ENCODE measurements at places on chromosomes 11 and 22. TPM values are rescaled to one million over a fixed set of nuclear protein-coding genes. Genes with fewer than 3 reads are reported as not detected.

- peaks cover 20% of the 10 kb centered on the region for H3K4me1 ChIP-seq
- H3K27ac ChIP-seq: no peak overlapping the region
- no peak for DNase-seq
- no peaks in the 10 kb centered on the region for H3K36me3 ChIP-seq
- H3K4me3 ChIP-seq: no peak overlapping the region
- H3K27me3 ChIP-seq: no peaks in the 10 kb centered on the region
Observed at GRCh38 chr11:16902781-16903378, 111.3 kb downstream of the PLEKHA7 start.

DNA sequence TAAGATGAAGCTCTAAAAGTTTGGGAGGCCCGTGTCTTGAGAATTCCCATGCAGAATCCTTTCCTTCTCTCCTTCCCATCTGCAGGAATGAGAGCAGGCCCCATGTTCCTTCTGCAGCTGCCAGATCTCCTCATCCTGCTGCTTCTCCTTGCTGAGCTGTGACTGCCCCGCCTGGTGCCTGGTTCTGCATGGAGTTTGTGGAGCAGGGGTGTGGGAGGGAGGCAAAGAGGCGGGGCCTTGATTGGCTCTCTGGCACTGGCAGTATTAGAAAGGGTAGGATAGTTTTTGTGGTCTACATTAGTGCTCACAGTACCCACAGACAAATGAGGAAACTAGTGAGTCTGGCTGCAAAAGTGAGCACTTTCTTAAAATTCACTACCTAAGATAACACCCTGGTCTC is 91.1 kb upstream of the CLPB start:
- H3K27me3 ChIP-seq: no peaks in the 10 kb centered on the region
- no peak overlapping the region for H3K4me3 ChIP-seq
- H3K36me3 ChIP-seq: no peaks in the 10 kb centered on the region
- H3K4me1 ChIP-seq: no peaks in the 10 kb centered on the region
- no peak overlapping the region for H3K27ac ChIP-seq

ZDHHC5 gene
- total RNA-seq: 46.9 TPM

VEGFB gene
- total RNA-seq: 297 TPM

DNA sequence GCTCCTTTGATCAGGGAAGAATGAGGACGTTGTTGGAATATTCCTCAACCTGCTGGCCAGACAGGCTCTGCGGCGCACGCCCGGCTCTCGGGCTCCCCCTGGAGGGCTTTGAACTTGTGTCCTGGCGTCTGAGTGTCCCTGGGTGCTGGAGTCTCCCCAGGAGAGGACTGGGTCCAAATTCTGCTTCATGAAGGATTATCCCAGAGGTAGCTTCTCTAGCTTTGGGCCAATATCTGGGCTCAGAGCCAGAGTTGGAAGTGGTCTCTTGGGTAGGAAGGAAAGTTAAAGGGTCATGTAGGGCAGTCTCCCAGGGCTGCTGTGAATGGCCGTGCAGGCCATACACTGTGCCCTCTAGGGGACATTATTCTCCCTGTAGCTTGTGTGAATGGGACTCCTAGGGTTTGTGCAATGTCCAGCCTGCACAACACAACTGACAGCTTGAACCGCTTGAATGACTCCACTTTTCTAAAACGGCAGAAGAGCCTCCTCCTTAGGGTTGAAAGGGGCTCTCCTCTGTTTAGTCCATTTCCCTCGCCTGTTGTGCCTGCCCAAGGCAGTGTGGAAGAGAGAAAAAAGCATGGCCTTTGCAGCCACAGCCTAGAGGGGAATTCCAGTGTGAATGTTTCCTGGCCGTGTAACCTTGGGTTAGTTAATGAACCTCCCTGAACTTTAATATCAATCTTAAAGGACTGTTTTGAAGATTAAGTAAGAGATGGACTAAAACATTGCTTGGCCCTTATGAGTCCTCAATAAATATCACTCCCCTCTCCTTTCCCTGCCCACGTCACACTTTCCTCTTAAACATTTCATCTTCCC is 111.2 kb upstream of the THY1 start:
- no peaks in the 10 kb centered on the region for H3K36me3 ChIP-seq
- peak; percentile 74 for DNase-seq
- no peaks in the 10 kb centered on the region for H3K4me1 ChIP-seq
- no peak overlapping the region for H3K4me3 ChIP-seq

HPX gene
- not detected for total RNA-seq

PRODH gene
- 9.1 TPM for total RNA-seq

DNA sequence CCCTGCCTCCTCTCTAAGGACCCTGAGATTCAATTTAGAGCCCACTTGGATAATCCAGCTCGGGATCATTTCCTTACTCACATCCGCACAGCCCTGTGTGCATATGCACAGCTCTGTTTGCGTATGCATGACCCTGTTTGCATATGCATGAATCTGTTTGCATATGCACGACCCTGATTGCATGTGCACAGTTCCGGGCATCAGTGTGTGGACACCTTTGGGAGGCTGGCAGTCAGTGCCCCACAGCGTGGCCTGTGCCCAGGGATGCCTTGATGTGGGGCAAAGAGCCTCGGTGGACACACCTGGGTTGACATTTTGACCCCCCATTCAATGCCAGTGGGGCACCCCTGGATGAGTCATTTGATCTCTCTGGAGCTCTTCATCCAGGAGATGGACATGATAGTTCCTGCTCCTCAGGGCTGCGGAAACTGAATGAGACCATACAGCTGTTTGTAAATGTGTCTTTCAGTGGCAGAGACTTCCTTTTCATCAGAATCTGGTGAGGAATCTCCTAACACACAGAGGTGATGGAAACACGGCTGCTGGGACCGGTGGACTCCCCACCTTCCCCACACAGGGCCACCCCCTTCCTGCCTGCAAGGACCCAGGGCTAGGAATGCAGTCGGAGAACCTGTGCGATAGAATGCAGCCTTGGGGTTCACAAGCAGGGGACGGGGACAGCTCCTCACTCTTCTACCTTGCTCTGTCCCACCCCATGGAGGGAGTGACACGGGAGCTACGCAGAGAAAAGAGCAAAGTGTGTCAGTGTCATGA is 41.2 kb downstream of the MYEOV start:
- H3K36me3 ChIP-seq: no peaks in the 10 kb centered on the region
- H3K27ac ChIP-seq: no peak overlapping the region
- no peak for DNase-seq
- H3K27me3 ChIP-seq: no peaks in the 10 kb centered on the region
- H3K4me3 ChIP-seq: no peak overlapping the region

GRCh38 chr11:111531687-111532364 is 8.7 kb upstream of the LAYN start:
- H3K27ac ChIP-seq: no peak overlapping the region
- H3K36me3 ChIP-seq: no peaks in the 10 kb centered on the region
- no peak overlapping the region for H3K4me3 ChIP-seq
- H3K27me3 ChIP-seq: peaks cover 6% of the 10 kb centered on the region

GPR83 gene
- total RNA-seq: not detected

KDELR3 gene
- total RNA-seq: 10.7 TPM

GSTT2B gene
- 15.5 TPM for total RNA-seq

SPI1 gene
- 2.8 TPM for total RNA-seq

- H3K27ac ChIP-seq: no peak overlapping the region
- H3K27me3 ChIP-seq: no peaks in the 10 kb centered on the region
- no peak for DNase-seq
Observed at GRCh38 chr22:24419475-24419850, 7.9 kb upstream of the ADORA2A start.

- H3K4me1 ChIP-seq: peaks cover 61% of the 10 kb centered on the region
- H3K27ac ChIP-seq: peak overlapping the region; percentile 44
- H3K27me3 ChIP-seq: no peaks in the 10 kb centered on the region
- no peak for DNase-seq
Observed at GRCh38 chr11:82996966-82997606, 74.6 kb downstream of the RAB30 start.

APOBEC3C gene
- 11.7 TPM for total RNA-seq

WT1 gene
- total RNA-seq: 4.7 TPM

GRCh38 chr11:108662700-108663099 is 2.2 kb upstream of the DDX10 start:
- H3K4me1 ChIP-seq: peaks cover 24% of the 10 kb centered on the region
- H3K27me3 ChIP-seq: no peaks in the 10 kb centered on the region
- DNase-seq: no peak

GRCh38 chr11:93024369-93024768 is 54.9 kb downstream of the MTNR1B start:
- no peak for DNase-seq
- no peak overlapping the region for H3K27ac ChIP-seq
- H3K4me1 ChIP-seq: no peaks in the 10 kb centered on the region
- no peaks in the 10 kb centered on the region for H3K27me3 ChIP-seq
- no peaks in the 10 kb centered on the region for H3K36me3 ChIP-seq

DNA sequence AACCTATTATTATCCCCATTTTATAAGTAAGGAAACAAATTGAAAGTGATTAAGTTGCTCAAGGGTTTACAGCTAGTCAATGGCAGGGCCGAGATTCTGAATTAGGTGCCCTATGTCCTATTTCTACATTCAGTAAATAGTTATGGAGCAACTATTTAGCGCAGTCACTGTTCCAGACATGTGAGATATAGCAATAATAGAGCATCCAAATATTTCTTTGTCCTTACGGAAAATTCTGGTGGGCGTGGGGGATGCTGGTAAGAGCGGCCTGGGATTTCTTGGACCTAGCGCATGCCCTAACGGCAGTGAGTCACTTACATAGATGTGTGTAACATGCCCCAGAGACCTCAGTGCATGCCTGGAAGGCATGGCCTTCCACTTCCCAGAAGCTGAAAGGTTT is 4.4 kb downstream of the DTX4 start:
- no peaks in the 10 kb centered on the region for H3K36me3 ChIP-seq
- no peak for DNase-seq
- H3K4me1 ChIP-seq: no peaks in the 10 kb centered on the region
- no peak overlapping the region for H3K27ac ChIP-seq
- no peak overlapping the region for H3K4me3 ChIP-seq
- no peaks in the 10 kb centered on the region for H3K27me3 ChIP-seq

DNA sequence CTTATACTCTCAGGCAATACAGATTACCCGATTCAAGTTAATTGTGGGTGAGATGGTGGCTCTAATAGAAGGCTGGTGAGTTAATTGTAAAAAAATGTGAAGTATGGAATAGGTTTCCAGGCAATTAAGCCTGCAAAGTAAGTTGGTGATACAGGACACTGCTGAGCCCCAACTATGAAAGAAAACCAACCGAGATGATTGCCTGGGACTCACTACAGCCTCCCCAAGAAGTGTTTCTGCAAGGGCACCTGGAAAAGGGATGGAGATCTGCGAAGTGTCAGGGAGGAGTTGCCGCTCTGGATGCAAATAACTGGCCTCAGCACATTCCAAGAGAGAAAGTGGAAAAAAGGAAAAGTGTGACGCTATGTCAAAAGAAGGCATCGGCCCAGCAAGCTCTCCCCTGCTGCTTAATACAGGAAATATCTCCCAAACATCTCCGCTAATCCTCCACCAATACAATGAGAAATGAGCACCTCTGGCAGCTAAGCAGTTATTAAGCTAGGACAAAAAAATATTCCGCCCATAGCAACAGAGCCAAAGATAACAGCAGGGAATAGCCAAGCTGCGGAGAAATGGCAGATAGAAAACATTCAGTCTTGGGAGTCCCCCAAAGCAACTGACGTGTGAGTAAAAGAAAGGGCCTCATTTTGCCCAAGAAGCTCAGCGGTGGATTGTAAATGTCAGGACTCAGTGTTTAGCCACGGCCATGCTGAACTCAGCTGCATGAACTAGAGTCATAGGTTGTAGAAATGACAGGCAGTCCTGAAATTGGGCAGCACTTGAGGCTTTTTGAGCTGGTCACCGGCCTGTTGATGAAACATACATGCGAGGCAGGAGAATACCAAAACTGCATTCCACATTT is 133.7 kb downstream of the SNX19 start:
- H3K27me3 ChIP-seq: no peaks in the 10 kb centered on the region
- H3K27ac ChIP-seq: peak overlapping the region; percentile 49
- H3K36me3 ChIP-seq: no peaks in the 10 kb centered on the region
- H3K4me3 ChIP-seq: no peak overlapping the region
- DNase-seq: no peak

SHISAL1 gene
- total RNA-seq: 0.85 TPM

OR2AG1 gene
- total RNA-seq: not detected

GRCh38 chr22:27635435-27635834 is 166.1 kb downstream of the MN1 start:
- no peak overlapping the region for H3K27ac ChIP-seq
- H3K4me1 ChIP-seq: peaks cover 39% of the 10 kb centered on the region
- H3K4me3 ChIP-seq: no peak overlapping the region
- no peaks in the 10 kb centered on the region for H3K27me3 ChIP-seq
- no peak for DNase-seq
- H3K36me3 ChIP-seq: no peaks in the 10 kb centered on the region

- no peaks in the 10 kb centered on the region for H3K27me3 ChIP-seq
- peaks cover 81% of the 10 kb centered on the region for H3K36me3 ChIP-seq
- H3K27ac ChIP-seq: no peak overlapping the region
- no peaks in the 10 kb centered on the region for H3K4me1 ChIP-seq
- no peak for DNase-seq
- no peak overlapping the region for H3K4me3 ChIP-seq
Observed at GRCh38 chr11:11948242-11948947, 60.0 kb downstream of the DKK3 start.

GRCh38 chr11:31780078-31780477 is 31.0 kb downstream of the PAX6 start:
- H3K27me3 ChIP-seq: no peaks in the 10 kb centered on the region
- no peak for DNase-seq
- no peak overlapping the region for H3K4me3 ChIP-seq
- H3K27ac ChIP-seq: no peak overlapping the region

PCNX3 gene
- 12.8 TPM for total RNA-seq

GRCh38 chr11:75246006-75246670 is 5.6 kb downstream of the TPBGL start:
- no peak overlapping the region for H3K4me3 ChIP-seq
- no peak overlapping the region for H3K27ac ChIP-seq
- H3K4me1 ChIP-seq: peaks cover 3% of the 10 kb centered on the region
- H3K36me3 ChIP-seq: no peaks in the 10 kb centered on the region
- no peak for DNase-seq

- no peaks in the 10 kb centered on the region for H3K27me3 ChIP-seq
- peaks cover 39% of the 10 kb centered on the region for H3K36me3 ChIP-seq
- no peak overlapping the region for H3K27ac ChIP-seq
- no peak overlapping the region for H3K4me3 ChIP-seq
- no peak for DNase-seq
Observed at GRCh38 chr11:72088076-72088808, 7.6 kb downstream of the LRRC51 start.

GRCh38 chr11:7421136-7421535 is 64.2 kb upstream of the OLFML1 start:
- no peaks in the 10 kb centered on the region for H3K36me3 ChIP-seq
- no peaks in the 10 kb centered on the region for H3K27me3 ChIP-seq
- H3K4me1 ChIP-seq: no peaks in the 10 kb centered on the region
- no peak for DNase-seq
- no peak overlapping the region for H3K27ac ChIP-seq

GRCh38 chr11:86800076-86800959 is at the start of gene PRSS23:
TSS of gene PRSS23 (plus strand) at chr11:86800542. CDS start at chr11:86807644, 7,102 bp downstream.
- peak within 1 kb of the TSS; percentile 44 for H3K27ac ChIP-seq
- peak; percentile 71 for DNase-seq
- H3K27me3 ChIP-seq: no peaks in the 10 kb centered on the region
- peak within 1 kb of the TSS; percentile 68 for H3K4me3 ChIP-seq

DNA sequence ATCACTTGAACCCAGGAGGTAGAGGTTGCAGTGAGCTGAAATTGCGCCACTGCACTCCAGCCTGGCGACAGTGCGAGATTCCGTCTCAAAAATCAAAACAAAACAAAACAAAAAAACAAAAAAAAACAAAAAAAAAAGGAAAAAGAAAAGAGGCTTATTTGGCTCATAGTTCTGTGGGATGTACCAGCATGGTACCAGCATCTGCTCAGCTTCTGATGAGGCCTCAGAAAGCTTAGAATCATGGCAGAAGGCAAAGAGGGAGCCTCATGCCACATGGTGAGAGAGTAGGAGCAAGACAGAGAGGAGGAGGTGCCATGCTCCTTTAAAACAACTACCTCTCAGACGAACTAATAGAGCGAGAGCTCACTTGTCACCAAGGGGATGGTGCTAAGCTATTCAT is 10.6 kb upstream of the PTS start:
- H3K27ac ChIP-seq: no peak overlapping the region
- H3K4me3 ChIP-seq: no peak overlapping the region
- no peak for DNase-seq

Measured in heart left ventricle (tissue), 16 donors.